Sigmoid colon (tissue), 7 donors: ENCODE measurements at places on chromosomes 4 and X. TPM values are rescaled to one million over a fixed set of nuclear protein-coding genes. Genes with fewer than 3 reads are reported as not detected.

The CPZ gene
- polyA plus RNA-seq: 2.4 TPM

The PDLIM3 gene
- 7.9 TPM for polyA plus RNA-seq

The PSAPL1 gene
- polyA plus RNA-seq: not detected

The ZCCHC12 gene
- not detected for polyA plus RNA-seq

The ZMAT1 gene
- 0.23 TPM for polyA plus RNA-seq

The BCLAF3 gene
- polyA plus RNA-seq: 9.5 TPM

The RRH gene
- polyA plus RNA-seq: not detected

The PPARGC1A gene
- 7.2 TPM for polyA plus RNA-seq

The COL25A1 gene
- polyA plus RNA-seq: not detected

The SMR3B gene
- polyA plus RNA-seq: not detected

The ZIC3 gene
- not detected for polyA plus RNA-seq

The AFF2 gene
- 0.48 TPM for polyA plus RNA-seq

The GAGE12C gene
- polyA plus RNA-seq: not detected

The ZRSR2 gene
- 8.6 TPM for polyA plus RNA-seq

The GJB1 gene
- 12.6 TPM for polyA plus RNA-seq

The LPAR4 gene
- 0.07 TPM for polyA plus RNA-seq

The NELFA gene
- 13.8 TPM for polyA plus RNA-seq

The MAGED4 gene
- polyA plus RNA-seq: not detected

The MAGEA2B gene
- polyA plus RNA-seq: not detected

The CNGA2 gene
- not detected for polyA plus RNA-seq

The STPG2 gene
- not detected for polyA plus RNA-seq

The C4orf51 gene
- not detected for polyA plus RNA-seq

The ZAR1 gene
- polyA plus RNA-seq: not detected

The IDUA gene
- polyA plus RNA-seq: 4.2 TPM

The CDKN2AIP gene
- polyA plus RNA-seq: 14.8 TPM

The GABRQ gene
- polyA plus RNA-seq: 0.06 TPM

The CLDN22 gene
- polyA plus RNA-seq: not detected

The CSN3 gene
- not detected for polyA plus RNA-seq

The FHDC1 gene
- polyA plus RNA-seq: 4.2 TPM

The NR3C2 gene
- 23.4 TPM for polyA plus RNA-seq

The EGFL6 gene
- polyA plus RNA-seq: 0.60 TPM

The MID1 gene
- 3.6 TPM for polyA plus RNA-seq

The THOC2 gene
- 17.4 TPM for polyA plus RNA-seq

The MAGEB2 gene
- polyA plus RNA-seq: not detected

The C1QTNF7 gene
- polyA plus RNA-seq: 2.4 TPM

The BEX2 gene
- polyA plus RNA-seq: 10.2 TPM

The NAP1L3 gene
- polyA plus RNA-seq: 0.23 TPM

The AMTN gene
- not detected for polyA plus RNA-seq

The AWAT1 gene
- not detected for polyA plus RNA-seq

The BMP3 gene
- 3.7 TPM for polyA plus RNA-seq

The PCDH7 gene
- 0.60 TPM for polyA plus RNA-seq

The SOWAHD gene
- 3.0 TPM for polyA plus RNA-seq

The ZFYVE28 gene
- polyA plus RNA-seq: 15.0 TPM

The SPIN4 gene
- 2.6 TPM for polyA plus RNA-seq

The NEUROG2 gene
- polyA plus RNA-seq: not detected

The HS6ST2 gene
- 0.23 TPM for polyA plus RNA-seq

The SSX4B gene
- not detected for polyA plus RNA-seq
